ENCODE measurements at places on chromosomes 16 and 17.

GRCh38 chr16:27302126-27302525 lies 11.6 kb upstream of the IL4R start:
- no peak for DNase-seq

- DNase-seq, result no peak
Observed at GRCh38 chr17:65532101-65532890, 29.2 kb downstream of the AXIN2 start.

- no peak for DNase-seq
Observed at GRCh38 chr17:5399767-5400166, 19.7 kb downstream of the NUP88 start.

GRCh38 chr17:8910969-8911604 lies 43.6 kb upstream of the PIK3R6 start:
- DNase-seq, result no peak

GRCh38 chr17:16419929-16420271 lies 4.5 kb downstream of the TRPV2 start:
- DNase-seq, result no peak

- DNase-seq, result peak; percentile 64
Observed at GRCh38 chr17:45440161-45440778, 7.6 kb upstream of the ARHGAP27 start.

GRCh38 chr17:2598166-2598565 lies 4.7 kb downstream of the PAFAH1B1 start:
- no peak for DNase-seq

DNA sequence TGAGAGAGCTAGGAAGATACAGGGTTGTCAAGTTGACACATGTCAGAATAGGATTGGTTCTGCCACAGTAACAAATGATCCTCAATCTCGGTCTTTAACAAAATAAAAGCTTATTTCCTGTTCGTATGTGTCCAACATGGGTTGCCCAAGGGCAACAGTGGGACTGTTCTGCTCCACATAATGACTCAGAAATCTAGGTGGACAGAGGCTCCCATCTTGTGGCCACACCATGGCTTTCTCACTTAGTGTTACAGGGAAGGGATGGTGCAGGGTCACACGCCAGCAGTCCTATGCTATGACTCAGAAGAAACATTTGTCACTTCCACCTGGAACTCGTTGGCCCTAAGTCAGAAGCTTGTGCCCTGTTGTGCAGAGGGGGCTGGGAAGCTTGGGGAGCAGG lies 364.9 kb downstream of the SNX29 start:
- DNase-seq, result no peak

GRCh38 chr16:57627184-57627871 lies 1.1 kb upstream of the ADGRG1 start:
- DNase-seq, result no peak

DNA sequence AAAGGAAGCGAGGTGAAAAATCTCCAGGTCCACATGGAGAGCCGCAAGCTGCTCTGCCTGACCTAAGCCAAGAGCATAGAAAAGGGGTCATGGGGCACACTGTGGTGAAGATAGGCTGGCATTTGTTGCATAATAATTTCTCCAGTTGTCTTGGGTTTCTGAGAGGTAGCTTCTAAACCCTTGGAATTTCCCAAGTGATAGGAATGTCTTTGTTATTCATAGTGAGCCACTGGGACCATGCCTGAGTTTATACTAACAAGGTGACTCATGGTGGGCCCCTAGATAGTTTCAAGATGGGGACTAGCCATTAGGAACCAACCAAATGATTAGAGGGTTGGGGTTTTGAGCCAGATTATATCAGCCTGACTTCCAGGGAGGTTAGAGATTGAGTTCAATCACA lies 25.6 kb downstream of the SOST start:
- no peak for DNase-seq

DNA sequence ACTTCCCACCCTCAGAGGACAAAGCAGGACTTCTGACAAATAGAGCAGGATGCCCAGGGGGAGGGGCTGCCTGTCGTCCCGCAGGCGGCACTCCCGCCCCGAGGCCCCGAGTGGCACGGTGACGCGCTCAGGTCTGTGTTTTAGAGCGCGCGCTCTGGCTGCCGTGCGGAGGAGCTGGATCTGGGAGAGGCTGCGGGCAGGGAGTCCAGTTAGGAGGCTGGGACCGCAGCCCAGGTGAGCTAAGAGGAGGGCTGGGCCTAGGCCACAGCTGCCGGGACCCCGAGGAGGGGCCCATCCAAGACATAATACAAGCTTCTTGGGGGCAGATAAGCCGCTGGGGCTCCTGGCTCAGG lies 6.4 kb downstream of the DOC2A start:
- peak; percentile 70 for DNase-seq

- DNase-seq, result no peak
Observed at GRCh38 chr17:54967621-54968261, 713 bp downstream of the COX11 start.

- no peak for DNase-seq
Observed at GRCh38 chr16:81067166-81067565, 9.9 kb downstream of the C16orf46 start.

GRCh38 chr17:1529863-1530262 lies 13.5 kb upstream of the INPP5K start:
- DNase-seq, result no peak

- DNase-seq, result no peak
Observed at GRCh38 chr17:65156185-65156834, 19.1 kb downstream of the RGS9 start.

- DNase-seq, result no peak
Observed at GRCh38 chr16:23306199-23307100, 4.3 kb downstream of the SCNN1B start.

DNA sequence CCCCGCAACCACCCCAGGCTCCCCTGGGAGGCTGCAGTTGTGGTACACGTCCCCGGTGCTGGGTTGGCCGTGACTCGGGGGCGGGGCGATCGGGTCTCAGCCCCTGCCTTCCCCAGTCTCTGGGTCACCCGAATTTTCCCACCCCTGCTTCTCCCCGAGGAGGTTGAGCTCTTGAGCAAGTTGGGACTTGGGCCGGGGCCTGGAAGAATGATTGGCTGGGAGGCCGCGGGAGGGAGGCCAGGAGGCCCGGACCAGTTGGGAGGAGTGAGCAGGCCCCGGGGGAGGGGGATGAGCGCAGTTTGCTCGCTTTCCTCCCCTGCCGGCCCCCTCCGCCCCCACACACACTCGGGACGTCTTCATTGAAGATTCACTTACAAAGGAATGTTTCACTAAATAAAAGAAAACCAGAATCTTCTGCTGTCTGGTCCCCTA lies 4.5 kb upstream of the HEXIM1 start:
- no peak for DNase-seq

DNA sequence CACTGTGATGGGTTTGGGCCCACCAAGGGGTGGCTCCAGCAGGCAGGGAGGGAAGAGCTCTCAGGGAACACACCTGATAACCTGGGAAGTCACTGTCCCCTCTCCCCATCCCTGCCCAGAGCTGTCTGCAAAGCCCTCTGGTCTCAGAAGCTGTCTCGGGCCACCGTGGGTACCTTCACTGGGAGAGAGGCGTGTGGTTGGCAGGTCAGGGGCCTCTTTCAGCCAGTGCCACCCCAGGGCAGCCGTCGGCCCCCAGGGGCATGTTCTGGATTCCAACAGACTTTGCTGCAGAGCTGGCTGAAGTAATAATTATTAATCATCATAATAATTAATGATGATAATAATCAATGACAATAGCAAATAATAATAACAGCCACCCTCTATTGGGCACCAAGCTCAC lies 21.1 kb downstream of the MGAT5B start:
- DNase-seq, result no peak

DNA sequence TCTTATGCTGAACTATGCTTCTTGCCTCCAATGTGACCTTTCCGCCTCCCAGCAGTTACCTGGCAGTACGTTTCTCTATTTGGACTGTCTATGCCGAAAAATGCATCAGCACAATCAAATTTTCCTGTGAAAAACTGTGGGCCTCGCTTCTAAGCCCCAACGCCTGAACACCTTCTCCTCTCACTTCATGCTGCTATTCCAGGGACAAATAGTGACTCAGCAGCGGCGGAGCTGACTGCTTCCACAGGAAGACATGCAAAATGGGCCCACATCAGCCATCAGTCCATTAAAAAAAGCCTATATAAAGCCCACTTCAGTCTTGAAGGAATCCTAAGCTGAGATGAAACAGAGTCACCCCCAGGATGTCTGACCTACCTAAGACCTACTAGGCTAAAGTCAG lies 10.5 kb upstream of the PIP4K2B start:
- DNase-seq, result no peak

- no peak for DNase-seq
Observed at GRCh38 chr17:82439829-82440365, 10.7 kb downstream of the CYBC1 start.

DNA sequence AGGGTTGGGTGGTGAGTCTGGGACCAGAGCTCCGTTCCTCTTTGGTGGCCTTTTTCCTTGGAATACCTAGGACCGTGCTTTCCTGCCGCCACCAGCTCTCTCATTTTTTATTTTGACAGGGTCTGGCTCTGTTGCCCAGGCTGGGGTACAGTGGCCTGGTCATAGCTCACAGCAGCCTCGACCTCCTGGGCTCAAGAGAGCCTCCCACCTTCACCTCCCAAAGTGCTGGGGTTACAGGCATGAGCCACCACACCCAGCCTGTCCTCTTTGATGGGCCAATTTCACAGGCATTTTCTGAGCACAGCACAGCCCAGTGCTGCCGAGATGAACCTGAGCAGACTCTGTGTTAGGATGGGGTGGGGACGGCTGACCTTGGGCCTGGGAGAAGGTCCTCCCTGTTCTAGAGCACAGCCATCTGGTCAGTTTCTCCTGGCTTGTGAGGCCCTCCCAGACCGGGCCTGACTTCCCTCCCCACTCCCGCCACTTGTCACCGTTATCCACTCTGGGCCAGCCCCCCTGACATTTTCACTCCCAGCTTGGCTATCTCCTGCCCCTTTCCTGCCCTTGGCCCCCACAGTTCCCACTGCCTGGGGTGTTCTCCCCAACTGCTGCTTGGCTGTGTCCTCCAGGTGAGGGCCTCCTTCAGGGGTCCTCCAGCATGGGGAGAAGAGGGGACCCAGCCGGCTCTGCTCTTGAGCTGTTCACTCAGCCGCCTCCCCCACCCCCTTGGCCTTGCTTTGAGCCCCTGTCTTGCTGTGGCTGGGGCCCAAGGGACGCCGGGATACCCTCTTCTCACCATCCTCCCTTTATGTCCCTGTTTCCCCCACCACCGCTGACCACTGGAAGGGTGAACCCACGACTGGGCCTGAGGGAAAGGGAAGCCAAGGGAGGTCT lies 5.0 kb downstream of the ADCY7 start:
- no peak for DNase-seq

- DNase-seq, result peak; percentile 43
Observed at GRCh38 chr17:72467841-72468653, 347.2 kb downstream of the SOX9 start.

DNA sequence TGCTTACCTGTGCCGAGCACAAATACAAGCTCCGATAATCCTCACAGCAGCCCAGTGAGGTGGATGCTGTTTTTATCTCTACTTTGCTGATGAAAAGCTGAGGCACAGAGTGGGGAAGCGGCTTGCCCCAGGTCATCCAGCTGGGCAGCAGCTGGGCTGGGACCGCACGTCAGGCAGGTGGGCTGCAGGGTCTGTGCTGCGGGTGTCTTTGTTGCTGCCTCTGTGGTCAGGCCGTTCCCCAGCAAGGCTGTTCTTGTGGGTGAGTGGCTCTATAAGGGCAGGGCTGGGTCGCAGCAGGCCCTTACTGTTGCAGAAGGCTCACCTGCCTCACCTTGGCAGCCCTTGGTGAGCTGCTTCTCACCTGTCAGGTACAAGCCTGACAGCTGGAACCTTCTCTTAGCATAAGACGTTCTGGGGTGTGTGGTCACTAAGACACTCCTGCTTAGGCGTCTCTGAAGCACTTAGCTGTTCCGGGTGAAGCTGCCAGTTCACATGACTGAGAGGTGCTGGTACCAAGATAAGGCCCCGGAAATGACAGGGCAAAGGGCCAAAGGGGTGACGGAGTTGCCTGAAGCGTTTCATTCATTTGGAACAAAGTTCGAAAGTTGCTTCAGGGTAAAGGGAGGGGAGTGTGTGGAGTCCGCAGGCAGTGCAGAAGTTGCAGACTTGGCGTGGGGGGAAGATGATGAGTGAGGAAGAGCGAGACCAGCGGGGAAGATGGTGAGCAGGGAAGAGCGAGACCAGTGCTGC lies 17.4 kb downstream of the IRF8 start:
- DNase-seq, result no peak

DNA sequence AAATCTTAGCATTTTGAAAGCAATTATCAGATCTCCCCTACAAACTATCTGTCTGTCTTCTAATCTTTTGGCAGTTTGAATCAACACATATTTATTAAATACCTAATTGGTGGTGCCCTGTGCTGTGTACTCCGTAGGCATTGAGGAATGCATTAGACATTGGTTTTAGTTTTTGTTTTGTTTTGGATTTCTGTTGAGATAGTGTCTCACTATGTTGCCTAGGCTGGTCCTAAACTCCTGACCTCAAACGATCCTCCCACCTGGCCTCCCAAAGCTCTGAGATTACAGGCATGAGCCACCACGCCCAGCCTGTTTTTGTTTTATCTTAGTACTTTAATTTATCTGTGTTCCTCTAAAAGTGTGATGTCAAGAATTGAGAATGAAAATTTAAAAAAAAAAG lies 124.8 kb upstream of the RBL2 start:
- DNase-seq, result no peak

GRCh38 chr17:43529947-43530287 lies 16.2 kb downstream of the ETV4 start:
- DNase-seq, result no peak

DNA sequence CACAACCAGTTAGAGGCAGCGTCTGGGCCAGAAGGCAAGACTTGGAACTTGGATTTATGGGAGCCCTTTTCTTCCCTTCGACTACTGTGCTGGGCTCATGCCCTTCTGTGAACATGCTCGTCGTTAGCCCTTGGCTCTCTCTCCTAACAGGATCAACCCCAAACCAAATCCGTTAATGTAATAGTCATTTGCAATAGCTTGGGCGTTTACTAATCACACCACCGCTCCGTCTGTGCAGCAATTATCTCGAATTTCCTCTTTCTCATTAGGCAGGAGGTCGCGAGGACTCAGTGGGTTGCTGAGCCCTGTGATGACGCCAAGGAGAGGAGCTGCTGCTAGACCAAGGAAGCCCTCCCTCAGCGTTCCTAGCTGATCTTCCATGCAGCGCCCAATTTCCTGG lies 114.7 kb downstream of the ENGASE start:
- DNase-seq, result no peak

- peak; percentile 48 for DNase-seq
Observed at GRCh38 chr17:44331249-44331760, 6.7 kb upstream of the SLC25A39 start.

DNA sequence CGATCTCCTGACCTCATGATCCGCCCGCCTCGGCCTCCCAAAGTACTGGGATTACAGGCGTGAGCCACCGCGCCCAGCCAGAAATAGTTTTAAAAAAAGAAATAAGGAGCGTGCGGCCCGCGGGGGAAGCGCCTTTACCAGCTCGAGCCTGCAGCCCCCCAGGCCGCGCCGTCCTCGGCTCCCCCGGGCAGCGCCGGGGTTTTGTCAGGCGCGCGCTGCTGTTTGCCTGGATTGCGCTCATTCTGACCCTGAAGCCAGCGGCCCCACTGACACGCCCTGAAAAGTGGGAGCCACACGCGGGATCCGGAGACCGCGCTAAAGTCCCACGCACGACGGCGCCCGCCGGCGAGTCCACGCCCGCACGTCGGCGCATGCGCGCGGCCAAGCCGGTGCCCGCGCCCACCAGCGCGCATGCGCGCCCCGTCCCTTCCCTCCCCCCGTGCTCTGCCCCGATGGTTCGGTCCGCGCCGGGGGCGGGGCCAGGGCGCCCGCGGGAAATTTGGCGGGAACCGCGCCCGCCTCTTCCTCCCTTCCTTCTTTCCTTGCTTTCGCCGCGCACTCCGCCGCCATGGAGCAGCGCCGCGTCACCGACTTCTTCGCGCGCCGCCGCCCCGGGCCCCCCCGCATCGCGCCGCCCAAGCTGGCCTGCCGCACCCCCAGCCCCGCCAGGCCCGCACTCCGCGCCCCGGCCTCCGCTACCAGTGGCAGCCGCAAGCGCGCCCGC lies at the start of gene CDT1:
Gene CDT1, plus strand, starts transcription at position 526 of the 724 bp plus-strand sequence. Its CDS starts 43 bp downstream, at position 569.
- DNase-seq, result no peak

GRCh38 chr16:54282202-54282927 lies 4.2 kb downstream of the IRX3 start:
- no peak for DNase-seq

Data from DMS153 (cell line).